ENCODE measurements at places on chromosomes 2 and 18. TPM values are rescaled to one million over a fixed set of nuclear protein-coding genes. Genes with fewer than 3 reads are reported as not detected.

GRCh38 chr18:58229162-58229561, 185.1 kb downstream of the NEDD4L start:
- DNase-seq, result no peak

DNA sequence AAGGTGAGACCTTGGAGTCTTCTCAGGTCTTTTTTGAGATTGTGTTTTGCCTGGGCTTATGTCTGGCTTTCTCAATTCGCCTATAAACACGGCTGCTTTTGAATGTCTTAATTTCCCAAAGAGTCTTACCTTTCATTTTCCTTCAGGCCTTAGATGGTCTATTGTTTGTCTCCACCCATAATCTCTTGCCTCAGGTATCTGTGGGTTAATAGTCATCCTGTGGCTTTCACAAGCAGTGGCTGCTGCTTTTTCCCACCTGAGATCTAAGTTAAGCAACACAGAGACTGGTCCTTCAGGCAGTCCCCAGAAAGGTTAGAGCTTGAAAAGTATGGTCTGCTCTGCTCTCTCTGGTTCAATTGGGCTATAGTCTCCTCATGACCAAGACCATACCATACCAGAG, 275.3 kb downstream of the INSIG2 start:
- no peak for DNase-seq

- no peak for DNase-seq
Observed at GRCh38 chr2:59770651-59771050, 782.8 kb downstream of the BCL11A start.

DNA sequence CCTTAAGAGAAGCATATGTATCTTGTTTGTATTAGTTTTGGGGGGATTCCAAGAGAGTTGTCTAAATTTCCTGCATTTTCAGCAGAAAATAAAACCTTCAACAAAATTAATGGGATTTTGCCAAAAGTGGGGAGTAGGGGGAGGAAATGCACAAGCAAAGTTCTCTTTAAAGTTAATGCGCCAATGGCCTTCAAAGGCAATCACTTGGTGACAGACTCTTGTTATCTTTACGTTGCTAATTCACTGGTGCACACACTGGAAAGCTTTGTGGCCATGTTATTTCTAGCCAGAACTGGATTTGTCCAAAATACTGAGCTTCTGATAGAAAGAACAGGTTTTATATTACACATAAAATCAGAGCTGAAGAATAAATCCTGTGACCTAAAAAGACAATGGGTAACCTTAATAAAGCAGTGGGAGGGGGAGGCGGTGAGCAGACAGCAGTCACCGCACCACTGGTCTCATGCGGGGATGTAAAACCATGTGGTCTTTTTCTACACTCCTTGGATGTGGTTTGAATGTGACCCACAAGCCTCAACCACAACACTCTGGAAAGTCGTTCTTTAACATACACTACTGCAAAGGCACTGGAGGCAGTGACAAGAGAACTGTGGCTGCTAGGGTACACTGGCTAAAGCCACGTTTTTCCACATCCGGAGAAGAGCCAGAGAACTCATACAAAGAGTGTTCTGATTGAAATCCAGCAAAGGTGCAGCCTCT, 176.9 kb upstream of the SMAD7 start:
- DNase-seq, result no peak

- no peak for DNase-seq
Observed at GRCh38 chr2:176960061-176960460, 252.5 kb upstream of the HNRNPA3 start.

DNA sequence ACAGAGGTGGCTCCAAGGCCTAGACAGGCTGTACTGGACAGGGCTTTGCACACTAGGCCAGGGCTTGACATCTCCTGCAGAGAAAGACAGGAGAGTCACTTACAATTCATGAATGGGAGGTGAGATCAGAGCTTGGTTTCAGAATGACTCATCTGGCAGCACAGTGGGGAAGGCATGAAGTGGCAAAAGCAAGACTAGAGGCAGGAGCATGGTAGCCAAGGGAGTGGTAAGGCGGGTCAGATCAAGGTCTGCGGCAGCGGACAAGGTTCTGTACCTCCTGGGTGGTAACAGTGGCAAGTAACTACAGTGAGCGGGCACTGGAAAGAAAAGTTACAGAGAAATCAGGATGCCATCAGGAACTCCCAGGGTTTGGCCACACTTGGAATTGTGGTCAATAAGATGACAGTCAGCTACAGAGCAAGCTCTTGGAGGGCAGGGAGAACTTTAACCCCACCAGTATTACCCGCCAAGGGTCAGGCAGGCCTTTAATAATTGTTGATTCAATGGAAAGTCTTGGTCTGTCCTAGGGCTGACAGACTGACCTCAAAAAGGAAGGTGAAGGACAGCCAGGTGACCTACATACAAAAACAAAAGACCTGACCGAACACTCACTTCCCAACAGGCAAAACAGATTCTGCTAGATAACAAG, 5.7 kb downstream of the MCFD2 start:
- no peak for DNase-seq

GRCh38 chr18:10449396-10449795, 5.0 kb upstream of the APCDD1 start:
- no peak for DNase-seq

DNA sequence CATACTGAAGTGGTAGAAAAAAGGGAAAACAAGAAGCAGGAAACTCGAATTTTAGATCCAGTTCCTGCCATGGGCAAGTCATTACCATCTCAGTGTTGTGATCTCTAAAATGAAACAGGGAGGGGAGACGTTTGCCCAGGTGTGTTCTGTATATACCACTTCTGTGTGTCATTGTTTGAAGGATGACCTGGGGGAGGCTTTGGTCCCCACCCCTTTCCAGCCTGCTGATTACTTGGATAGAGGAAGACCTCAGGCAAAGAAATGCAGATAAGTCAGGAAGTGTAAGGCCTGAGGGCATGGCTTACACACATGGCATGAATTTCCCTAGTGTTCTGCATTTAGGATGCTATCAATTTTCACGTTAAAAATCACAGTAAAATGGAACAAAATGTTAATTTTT, 205.2 kb upstream of the CXCR4 start:
- no peak for DNase-seq

- no peak for DNase-seq
Observed at GRCh38 chr2:88161446-88162244, 8.5 kb upstream of the THNSL2 start.

- no peak for DNase-seq
Observed at GRCh38 chr2:10141736-10142639, 19.4 kb downstream of the RRM2 start.

GRCh38 chr18:524466-524865, 24.0 kb upstream of the COLEC12 start:
- no peak for DNase-seq

Gene CCDC142
- total RNA-seq, result 39.0 TPM

Gene CFAP65
- total RNA-seq, result 0.34 TPM

Gene ST8SIA5
- total RNA-seq, result not detected

Data from Caco-2 (cell line).